Progenitor cell of endocrine pancreas (in vitro differentiated cells): ENCODE measurements at places on chromosomes 13 and 19.
A peak's percentile ranks its signal among the peaks of the same experiment; 100 is the strongest.

- DNase-seq = no peak
Measured at GRCh38 chr13:50238922-50239321, 223.7 kb downstream of the KCNRG start.

GRCh38 chr13:68697551-68697950, 1410.1 kb upstream of the ATXN8OS start:
- DNase-seq = no peak

DNA sequence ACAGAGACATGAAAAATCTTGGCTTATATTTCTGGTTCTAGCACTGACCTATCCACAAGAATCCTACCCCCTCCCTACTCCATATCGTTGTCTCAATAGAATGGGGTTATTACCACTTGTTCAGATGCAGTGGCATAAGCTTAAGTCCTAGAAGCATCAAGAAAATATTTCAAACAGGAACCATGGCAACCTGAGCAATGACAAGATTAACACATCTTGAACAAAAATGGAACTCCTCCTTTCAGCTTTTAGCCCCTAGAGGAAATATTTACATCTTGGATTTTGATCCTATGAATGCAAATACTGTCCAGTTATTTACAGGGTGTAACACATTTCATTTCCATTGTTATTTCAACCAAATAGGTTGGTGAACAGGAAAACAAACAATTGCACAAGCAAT, 46.1 kb upstream of the TSC22D1 start:
- no peak for DNase-seq

DNA sequence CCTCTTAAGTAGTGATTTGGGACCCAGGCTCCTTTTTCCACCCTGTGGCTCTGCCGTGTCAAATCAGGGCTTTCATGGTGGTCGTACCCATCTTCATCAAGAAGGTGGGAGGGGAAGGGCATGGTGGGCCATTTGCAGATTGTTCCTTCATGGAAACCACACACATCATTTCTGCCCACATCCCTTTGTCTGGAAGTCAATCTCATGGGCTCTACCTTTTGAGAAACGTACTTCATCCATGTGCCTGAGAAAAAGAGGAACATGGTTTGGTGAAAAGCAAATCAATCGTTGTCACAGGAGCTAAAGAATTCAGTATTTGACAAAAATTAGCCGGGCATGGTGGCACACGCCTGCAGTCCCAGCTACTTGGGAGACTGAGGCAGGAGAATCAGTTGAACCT, 233.4 kb downstream of the FOXO1 start:
- DNase-seq = no peak

DNA sequence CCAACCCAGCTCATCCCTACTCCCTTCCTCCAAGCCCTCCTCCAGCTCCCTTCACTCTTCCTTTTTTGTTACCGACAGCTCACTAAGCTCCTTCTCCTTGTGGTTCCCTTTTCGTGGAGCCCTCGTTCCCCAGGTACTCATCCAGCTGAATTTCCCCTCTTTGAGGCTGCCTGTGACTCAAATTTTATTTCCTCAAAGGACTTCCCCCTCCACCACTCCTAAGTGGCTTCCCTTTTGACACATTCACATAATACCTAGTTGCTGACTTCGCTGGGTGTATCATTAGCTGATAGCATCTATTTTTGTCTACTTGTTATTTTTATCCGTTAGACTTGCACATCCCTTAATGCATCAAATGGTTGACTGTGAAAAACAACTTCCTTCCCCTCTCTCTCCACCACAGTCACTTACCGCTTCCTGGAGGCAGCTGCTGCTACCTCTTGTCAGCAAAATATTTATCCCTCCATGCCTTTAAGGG, 14.5 kb downstream of the FFAR2 start:
- no peak for DNase-seq

DNA sequence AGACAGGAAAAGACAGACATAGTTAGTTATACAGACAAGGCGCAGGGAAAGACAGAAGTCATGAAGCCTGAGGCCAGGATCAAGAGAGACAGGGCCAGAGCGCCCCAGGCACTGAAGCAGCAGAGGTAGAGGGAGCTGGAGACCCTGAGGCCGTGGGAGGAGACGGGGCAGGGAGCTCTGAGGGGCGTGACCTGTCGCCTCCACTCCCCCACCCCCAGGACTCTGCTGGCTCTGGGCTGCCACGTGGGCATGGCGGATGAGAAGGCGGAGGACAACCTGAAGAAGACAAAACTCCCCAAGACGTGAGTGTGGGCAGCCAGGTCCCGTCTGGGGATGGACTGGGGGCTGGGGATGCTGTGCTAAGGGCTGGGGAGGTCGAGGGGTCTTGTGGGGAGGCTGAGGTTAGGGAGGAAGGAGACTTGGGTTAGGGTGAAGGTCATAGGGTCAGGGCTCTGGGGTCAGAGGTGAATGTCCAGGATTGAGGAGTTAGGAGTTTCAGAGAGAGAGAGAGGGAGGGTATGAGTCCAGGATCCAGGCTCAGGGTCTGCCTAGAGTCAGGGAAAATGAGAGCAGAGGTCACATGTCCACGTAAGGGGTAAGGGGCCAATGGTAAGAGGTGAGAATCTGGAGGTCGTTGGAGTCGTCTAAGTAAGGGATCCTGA, 31.1 kb downstream of the RYR1 start:
- DNase-seq = no peak

GRCh38 chr19:50835103-50835784, 1.9 kb upstream of the KLK15 start:
- DNase-seq = no peak

GRCh38 chr13:21344662-21345176, 114.4 kb downstream of the ZDHHC20 start:
- DNase-seq = no peak

- no peak for DNase-seq
Measured at GRCh38 chr13:33789739-33790138, 28.2 kb upstream of the RFC3 start.

DNA sequence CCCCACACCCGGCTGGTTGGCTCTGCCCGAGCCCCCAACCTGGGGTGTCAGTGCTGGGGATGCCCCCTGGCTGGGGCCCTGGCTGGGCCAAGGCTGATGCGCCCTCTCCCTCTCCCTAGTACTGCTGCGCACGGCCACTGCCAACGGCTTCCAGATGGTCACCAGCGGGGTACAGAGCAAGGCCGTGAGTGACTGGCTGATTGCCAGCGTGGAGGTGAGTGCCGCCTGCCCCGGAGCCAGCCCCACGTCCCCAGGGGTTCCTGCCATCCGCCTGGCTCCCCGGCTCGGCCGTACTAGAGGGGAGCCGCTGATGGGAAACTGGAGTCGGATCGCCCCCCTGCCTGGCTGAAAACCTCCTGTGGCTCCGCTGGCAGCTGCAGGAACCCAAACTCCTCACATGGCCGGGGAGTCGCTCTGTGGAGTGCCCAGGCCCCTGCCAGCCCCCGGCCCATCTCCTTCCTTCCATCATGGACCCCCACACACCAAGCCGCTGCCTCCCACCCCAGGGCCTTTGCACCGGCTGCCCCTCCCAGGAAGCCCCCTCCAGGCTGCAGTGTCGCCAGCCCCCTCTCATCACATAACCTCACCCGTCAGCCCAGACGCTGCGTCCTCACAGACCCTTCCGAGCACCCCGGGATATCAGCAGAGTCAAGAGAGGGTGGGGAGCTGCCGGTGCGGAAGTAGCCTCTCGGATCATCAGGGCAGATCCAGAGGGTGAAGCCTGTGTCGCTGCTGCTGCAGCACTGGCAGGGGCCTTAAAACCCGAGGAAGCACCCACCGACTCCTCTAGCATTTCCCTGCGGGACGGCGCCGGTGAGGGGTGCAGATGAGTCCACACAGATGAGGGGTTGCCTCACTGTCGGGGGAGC, 10.6 kb downstream of the NCLN start:
- no peak for DNase-seq

GRCh38 chr13:113875837-113876281, 12.0 kb upstream of the GAS6 start:
- DNase-seq = no peak

GRCh38 chr13:34546344-34547250, 395.5 kb upstream of the NBEA start:
- no peak for DNase-seq

- no peak for DNase-seq
Measured at GRCh38 chr13:114259374-114259773, 22.0 kb upstream of the UPF3A start.

- peak; percentile 43 for DNase-seq
Measured at GRCh38 chr13:29472332-29472961, 123.0 kb downstream of the SLC7A1 start.

DNA sequence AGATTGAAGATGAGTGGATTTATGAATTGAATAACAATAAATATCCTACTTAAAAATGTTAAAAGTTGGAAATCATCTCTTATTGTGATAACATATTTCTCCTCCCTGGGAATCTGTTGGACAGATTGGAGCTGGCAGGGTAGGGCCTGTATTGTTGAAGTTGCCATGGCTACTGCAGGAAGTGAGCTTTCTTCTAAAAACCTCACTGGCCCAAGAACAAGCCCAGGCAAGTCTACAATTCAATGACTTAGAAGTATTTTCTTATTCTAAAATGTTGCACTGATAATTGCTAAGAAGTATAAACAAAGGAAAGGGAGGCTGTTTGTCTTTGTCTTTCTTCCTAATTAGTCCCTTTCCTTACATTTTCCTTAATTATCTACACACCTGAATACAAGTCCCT, 112.1 kb downstream of the DLEU7 start:
- DNase-seq = no peak

DNA sequence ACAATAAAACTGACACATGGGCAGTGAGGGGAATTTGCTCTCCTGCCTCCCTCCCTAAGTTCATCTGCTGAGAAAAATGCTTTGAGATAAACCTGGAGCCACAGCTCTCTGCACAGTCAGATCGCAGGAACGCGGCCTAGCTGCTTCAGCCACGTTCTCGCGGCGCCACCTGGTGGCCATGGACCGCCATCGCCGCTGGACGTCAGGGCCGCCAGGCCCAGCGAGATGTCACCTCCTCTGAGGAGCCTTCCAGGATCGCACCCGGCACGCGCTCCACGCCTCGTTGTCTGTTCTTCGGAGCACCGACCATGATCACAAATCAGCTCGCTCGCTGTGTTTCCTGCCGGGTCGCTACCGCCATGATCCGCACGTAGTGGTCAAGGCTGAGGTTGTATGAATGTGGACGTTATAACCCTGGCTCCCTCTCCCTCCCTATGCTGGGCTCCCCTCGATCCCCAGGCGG, 20.6 kb upstream of the USP29 start:
- DNase-seq = no peak
